Thyroid gland (tissue), 4 donors: ENCODE measurements at places on chromosomes 4 and X. TPM values are rescaled to one million over a fixed set of nuclear protein-coding genes. Genes with fewer than 3 reads are reported as not detected.

GRCh38 chr4:78510681-78511080 is 40.9 kb upstream of the ANXA3 start:
- H3K4me3 ChIP-seq: no peak overlapping the region
- DNase-seq: no peak
- no peaks in the 10 kb centered on the region for H3K4me1 ChIP-seq
- H3K27ac ChIP-seq: no peak overlapping the region
- no peaks in the 10 kb centered on the region for H3K36me3 ChIP-seq

- H3K27ac ChIP-seq: no peak overlapping the region
- H3K36me3 ChIP-seq: no peaks in the 10 kb centered on the region
- H3K27me3 ChIP-seq: no peaks in the 10 kb centered on the region
- H3K4me1 ChIP-seq: no peaks in the 10 kb centered on the region
- no peak overlapping the region for H3K4me3 ChIP-seq
Observed at GRCh38 chrX:69366183-69366582, 137.9 kb upstream of the NALF2 start.

The HAUS3 gene
- total RNA-seq: 13.3 TPM

DNA sequence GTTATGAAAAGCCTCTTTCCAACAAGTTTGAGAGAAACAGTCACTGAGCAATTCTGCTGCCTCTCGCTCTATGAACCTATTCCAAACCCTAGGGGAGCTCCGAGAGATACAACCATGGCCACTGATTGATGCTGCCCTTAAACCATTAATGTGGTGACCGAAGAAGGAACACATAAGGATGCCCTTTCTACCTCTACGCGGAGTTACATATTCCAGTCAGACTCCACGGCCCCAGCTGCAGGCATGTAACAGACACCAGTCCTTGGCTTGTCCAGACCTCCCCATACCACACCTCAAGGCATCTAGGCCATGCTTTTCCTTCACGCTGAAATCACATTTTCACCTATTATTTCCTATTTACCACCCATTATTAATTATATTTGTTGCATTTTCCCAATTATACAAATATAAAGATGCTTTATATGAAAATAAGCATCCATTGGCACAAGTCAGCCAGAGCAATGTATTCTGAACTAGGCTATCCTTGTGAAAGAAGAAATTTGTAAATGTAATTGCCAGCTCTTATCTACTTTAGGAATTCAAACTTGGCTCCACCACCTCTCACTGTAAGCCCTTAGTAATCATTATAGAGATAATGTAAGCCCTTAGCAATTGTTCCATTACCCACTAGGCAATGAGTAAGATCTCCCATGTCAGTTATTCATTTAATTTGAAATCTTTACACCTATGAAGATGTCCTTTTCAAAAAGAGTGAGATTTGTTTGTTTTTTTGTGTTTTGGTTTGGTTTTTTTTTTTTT is 338.4 kb downstream of the NR3C2 start:
- no peaks in the 10 kb centered on the region for H3K27me3 ChIP-seq
- no peaks in the 10 kb centered on the region for H3K4me1 ChIP-seq
- H3K4me3 ChIP-seq: no peak overlapping the region
- H3K36me3 ChIP-seq: peaks cover 12% of the 10 kb centered on the region
- DNase-seq: no peak

- no peaks in the 10 kb centered on the region for H3K36me3 ChIP-seq
- H3K27me3 ChIP-seq: no peaks in the 10 kb centered on the region
- H3K4me3 ChIP-seq: no peak overlapping the region
- DNase-seq: no peak
- H3K4me1 ChIP-seq: no peaks in the 10 kb centered on the region
Observed at GRCh38 chrX:136781180-136781797, 557 bp upstream of the ARHGEF6 start.
